ENCODE measurements at places on chromosomes 5 and 9.

- no peak for DNase-seq
These were observed 53.0 kb upstream of the CNTLN start for GRCh38 chr9:17081814-17082213.

DNA sequence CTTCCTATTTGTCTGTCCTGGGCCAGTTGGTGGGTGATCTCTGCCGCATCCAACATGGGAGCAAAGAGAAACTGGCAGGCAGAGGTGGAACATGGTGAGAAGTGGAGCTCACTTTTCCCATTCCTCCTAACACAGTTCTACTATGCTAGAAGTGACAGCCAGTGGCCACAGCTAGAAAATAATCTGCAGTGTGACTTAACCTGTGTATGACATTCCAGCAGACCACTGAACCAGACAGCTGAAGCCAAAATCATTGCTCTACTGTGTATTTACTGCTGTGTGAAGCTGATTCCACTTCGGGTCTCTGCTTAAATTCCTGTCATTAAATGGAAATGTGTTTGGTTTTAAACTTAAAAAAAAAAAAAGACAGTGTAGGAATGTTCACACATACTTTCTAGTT is 523.0 kb downstream of the MTRR start:
- DNase-seq = no peak

DNA sequence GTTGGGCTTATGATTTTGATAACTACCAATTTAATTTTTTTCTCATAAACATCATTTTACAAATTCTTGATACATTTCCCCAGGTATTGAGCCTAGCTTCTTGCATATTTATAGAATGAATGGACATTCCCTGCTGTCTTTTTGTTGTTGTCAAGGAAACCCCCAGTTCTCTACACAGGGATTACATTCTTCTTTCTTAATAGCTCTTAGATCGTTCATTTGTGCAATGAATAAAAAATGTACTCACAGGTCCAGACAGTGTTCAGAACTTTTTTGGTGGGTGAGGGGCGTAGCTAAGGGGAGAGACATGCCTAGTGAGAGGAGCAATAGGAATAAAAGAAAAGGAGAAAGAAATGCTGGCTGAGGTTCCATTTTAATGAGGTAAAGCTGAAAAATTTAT is 58.6 kb downstream of the VCAN start:
- peak; percentile 36 for DNase-seq

DNA sequence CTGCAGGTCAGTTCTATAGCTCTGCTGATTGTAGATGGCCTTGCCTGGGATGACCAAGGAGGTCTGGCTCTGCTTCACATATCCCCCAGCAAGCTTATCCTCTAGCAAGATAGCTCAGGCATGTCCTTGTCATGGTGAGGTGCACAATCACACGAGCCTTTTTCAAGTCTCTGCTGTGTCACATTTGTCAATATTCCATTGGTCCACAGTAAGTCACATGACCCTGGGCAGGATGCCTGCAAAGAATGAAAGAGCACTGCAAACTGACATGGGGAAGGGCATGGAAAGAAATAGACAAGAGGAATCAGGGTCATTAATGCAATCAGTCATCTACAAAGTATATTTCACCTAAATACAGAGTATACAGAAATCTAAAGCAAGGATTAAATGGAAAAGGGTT is 142.0 kb downstream of the RORB start:
- DNase-seq = no peak

DNA sequence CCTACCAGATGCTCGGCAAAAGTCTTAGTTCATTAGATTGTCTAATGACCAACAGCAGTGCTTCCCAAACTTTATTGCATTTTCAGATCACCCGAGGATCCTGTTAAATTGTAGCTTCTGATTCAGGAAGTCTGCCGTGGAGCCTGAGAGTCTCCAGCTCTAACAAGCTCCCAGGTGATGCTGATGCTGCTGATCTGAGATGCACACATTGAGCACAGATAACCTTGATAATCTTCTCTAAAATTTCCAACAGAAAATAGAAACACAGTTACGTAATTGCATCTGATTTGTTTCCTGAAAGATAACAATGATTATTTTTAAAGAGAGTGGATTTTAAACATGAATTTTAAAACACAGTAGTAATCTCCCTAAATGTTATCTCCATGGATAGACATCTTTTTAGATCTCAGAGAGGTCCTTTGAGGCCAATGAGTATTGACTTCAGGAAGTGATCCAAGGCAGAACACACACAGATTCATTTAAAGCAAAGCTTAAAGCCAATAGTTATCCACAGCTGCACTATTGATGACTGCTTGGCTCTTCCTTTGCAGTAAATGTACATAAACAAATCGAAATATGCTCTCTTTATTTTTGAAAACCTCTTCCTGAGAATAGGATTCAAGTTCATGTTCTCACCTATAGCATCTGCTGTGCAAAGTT is 122.8 kb upstream of the TNPO1 start:
- DNase-seq = no peak

- peak; percentile 23 for DNase-seq
These were observed 194.8 kb upstream of the SLC30A5 start for GRCh38 chr5:68898951-68899471.

- no peak for DNase-seq
These were observed 414 bp downstream of the WDR38 start for GRCh38 chr9:124853605-124854143.

GRCh38 chr5:168961681-168962080 is 339.3 kb downstream of the SLIT3 start:
- no peak for DNase-seq

DNA sequence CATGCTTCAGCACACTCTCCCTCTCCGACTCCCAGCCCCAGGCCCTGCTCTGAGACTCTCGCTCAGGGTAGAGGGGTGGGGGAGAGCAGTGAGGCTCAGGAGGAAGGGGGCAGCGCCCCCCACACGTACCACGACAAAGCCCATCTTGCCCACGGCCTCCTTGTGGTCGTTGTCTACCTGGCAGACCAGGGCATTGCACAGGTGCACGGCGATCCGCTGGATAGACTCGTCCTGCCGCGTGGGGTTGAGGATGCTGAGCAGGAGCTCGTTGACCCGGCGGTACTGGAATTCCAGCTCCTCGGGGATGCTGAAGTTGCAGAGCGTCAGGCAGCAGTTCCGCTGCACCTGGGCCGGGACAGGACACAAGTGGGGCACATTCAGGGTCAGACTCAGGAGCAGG is 18.5 kb upstream of the ZDHHC12 start:
- no peak for DNase-seq

DNA sequence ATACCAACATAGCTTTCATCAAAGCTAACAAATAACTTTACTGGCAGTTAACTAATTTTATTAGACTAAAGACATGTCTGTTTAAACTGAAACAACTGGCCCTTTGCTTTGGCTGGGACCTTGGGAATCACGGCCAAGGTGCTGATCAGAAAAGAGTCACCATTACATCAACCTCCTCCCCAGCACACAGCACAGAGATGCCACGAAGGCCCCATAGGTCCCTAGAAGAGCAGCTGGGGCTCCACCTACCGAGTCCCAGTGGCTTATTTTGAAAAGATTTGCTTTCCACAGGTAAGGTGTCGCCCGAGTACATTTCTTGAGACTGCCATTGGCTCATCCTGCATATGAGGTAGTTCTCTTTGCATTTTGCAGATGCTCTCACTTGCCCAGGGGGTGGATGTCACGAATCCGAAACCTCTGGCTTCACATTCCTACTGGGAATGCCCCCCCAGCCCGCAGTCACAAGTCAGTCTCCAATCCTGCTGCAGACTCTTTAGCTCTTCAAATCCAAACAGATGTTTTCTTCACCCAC is 18.8 kb upstream of the HSD17B3 start:
- no peak for DNase-seq

- DNase-seq = no peak
These were observed at the start of gene INSL4 for GRCh38 chr9:5231212-5231611. INSL4 (plus strand) TSS chr9:5231419; CDS start chr9:5231524, 105 bp downstream.

- DNase-seq = no peak
These were observed 45.0 kb upstream of the POMT1 start for GRCh38 chr9:131457746-131458145.

GRCh38 chr9:125436613-125437443 is 175.2 kb downstream of the GAPVD1 start:
- DNase-seq = no peak

DNA sequence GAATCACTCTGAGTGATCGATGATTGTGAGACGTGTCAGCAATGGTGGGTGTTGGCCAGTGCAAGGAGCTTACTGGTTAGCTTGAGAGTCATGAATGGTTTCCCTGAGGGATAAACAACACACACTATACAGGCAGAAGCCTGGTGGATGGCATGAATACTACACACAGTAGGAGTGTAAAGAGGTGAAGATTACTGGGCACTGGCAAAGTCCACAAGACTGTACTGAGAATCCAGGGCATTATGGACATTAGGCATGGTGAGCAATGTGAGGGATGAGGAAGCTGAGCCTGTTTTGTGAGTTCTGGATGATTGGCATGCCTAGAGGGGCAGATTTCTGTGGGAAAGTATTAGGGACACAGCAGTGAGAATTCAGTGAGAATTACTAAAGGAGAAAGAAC is 71.3 kb downstream of the KDM4C start:
- DNase-seq = no peak

DNA sequence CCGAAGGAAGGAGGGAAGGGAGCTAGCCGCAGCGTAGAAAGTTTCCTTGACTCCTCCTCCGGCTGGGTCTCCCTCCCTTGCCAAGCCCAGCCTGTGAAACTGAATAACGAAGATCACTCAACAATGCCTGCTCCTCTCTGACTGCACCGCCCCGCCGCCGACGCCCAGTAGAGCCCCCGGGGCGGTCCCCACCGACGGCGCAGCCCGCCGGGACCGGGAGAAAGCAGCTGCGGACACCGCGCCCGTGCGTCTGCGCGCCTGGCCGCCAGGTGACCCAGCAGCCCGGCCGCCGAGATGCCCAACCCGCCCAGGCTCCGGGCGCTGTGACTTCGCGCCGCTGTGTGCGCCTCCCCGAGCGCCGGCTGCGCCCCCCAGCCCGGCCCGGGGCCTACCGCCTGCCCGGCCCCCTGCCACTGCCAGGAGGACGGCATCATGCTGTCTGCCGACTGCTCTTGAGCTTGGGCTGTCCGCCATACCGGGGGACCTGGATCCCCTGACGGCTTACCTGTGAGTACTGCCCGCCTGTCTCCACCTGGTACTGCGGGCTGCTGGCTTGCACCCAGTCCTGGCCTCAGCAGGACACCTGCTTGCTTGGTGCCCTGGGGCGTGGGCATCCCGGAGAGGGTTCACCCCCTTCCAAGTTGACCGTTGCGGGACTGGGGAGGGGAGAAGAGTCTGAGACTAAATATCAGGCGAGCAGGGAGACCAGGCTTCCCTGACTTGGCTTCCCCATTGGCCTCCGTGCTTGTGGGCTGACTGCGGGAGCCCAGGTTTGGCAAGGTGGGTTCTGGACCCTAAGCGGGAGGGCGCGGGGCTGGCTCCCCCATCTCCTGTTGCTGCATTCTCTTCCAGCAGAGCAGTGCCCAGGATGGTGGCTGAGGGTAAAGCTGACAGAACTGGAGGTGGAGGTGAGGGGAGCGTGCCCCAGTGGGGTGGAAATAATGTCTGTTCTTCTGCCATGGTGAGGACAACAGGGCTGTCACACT is 26.2 kb upstream of the SPTLC1 start:
- no peak for DNase-seq

- no peak for DNase-seq
These were observed 9.7 kb downstream of the GRIN1 start for GRCh38 chr9:137148661-137149060.

DNA sequence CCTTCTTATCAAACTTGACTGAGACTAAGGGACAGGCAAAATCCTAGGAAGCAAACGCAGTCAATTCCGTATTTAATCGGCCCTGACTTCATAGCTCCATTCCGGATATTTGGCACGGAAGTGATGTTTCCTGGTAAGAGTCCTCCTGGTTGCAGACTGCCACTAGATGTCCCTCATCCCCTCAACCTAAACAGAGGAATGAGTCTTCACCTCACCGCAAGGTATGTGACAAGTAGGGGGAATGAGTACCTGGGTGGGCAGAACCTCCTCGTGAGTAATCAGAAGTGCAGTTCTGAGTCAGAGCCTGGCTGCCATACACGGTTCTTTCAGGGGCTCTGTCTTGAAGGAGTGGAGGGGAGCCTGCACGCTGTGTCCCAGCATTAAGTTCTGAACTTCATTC is 173.6 kb downstream of the MUSK start:
- DNase-seq = no peak

GRCh38 chr9:96327694-96328352 is 25.8 kb upstream of the HSD17B3 start:
- DNase-seq = peak; percentile 63

DNA sequence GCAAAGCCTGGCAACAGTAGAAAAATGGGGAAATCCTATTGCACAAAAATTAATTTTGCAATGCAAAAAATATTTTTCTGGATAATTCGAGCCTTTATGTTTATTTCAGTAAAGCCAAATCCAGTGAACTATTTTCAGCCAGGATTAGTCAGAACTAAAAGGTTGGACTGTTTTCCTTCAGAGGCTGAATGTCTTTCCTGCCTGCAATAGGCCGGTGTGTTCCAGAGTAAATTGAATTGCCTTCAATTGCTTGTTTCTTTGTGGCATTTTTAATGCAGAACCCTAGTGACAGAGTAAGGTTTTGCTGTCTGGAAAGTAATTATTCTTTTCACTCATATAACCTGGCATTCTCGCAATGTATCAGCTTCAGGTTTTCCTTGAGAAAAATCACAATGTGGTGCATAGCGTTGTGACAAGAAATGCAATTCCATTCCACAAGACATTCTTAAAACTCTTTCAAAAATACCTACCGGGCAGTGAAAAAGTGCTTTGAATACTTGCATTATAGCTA is 183.7 kb downstream of the GLIS3 start:
- DNase-seq = no peak
